GM04503 (cell line): ENCODE measurements at places on chromosomes 7 and 10.

- peak; percentile 27 for DNase-seq
These were observed 6.8 kb upstream of the AGR2 start for GRCh38 chr7:16811551-16811950.

DNA sequence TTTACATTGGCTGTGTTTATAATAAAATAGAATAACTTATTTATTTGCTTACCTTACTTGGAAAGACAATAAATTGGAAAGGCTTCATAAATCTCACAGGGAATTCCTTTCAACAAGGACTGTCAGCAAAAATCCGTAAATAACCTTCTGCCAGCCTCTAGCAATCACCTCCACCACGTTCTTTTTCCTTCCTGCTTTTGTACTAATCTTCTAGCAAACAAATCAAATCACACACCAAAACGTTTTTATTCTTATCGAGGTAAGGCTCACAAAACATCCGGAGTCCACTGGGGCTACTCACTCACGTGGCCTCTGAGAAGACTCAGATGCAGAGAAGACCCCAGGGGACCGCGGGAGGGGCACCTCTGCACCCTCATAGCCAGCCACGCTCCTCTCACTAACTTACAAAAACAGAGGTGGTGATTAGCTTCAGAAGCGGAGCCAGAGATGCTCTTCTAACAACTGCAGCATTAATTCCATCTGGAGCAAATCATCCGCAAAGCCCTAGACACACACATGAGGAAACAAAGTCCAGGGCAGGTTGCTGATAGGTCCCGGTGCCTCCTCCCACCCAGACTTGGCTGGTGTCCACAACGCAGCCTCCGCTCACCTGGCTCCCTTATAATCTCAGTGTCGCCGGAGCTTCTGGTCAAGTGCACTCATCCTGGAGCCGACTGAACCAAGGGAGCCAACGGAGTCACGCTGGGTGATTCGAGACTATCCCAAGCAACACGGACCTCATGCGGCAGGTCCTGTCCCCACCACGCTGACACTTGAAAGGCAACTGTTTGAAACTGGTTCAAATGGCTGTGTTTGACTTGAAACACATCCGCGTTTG lies 22.5 kb downstream of the CTBP2 start:
- DNase-seq = no peak

GRCh38 chr10:6038071-6038631 lies 24.0 kb downstream of the IL2RA start:
- no peak for DNase-seq

GRCh38 chr7:148270576-148270975 lies 320.0 kb upstream of the C7orf33 start:
- DNase-seq = no peak

DNA sequence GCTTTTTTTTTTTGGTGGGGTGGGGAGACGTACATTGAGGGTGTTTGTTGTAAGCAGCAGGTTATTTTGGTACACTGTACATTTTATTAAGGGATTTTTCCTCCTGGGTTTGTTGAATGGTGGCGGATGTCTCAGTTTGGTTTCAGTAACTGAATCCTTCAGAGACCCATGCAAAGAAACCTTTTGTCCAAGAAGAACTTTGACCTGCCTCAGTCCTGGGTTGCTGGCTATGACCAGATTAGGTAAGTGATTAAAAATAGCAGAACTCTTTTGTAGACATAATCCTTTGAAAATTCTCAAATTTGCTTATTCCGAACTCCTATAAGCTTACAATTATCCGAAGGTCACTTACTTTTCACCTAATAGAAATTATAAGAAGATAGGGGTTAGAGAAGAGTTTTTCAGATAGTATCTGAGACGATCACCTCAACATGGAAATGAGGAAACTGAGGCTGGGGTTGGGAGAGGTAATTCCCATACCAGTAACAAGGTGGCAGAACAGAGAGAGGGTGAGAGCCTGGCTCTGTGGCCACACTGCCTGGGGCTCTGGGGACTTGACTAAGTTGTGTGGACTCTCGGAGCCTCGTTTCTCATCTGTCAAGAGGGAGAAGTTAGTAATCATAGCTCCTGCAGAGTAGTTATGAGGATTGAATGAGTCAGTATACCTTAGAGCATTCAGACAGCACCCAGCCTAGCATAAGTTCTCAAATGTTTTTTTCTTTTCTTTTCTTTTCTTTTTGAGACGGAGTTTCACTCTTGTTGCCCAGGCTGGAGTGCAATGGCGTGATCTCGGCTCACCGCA lies 87.4 kb downstream of the CCNY start:
- DNase-seq = no peak

GRCh38 chr7:53603461-53603860 lies 568.0 kb downstream of the POM121L12 start:
- no peak for DNase-seq

DNA sequence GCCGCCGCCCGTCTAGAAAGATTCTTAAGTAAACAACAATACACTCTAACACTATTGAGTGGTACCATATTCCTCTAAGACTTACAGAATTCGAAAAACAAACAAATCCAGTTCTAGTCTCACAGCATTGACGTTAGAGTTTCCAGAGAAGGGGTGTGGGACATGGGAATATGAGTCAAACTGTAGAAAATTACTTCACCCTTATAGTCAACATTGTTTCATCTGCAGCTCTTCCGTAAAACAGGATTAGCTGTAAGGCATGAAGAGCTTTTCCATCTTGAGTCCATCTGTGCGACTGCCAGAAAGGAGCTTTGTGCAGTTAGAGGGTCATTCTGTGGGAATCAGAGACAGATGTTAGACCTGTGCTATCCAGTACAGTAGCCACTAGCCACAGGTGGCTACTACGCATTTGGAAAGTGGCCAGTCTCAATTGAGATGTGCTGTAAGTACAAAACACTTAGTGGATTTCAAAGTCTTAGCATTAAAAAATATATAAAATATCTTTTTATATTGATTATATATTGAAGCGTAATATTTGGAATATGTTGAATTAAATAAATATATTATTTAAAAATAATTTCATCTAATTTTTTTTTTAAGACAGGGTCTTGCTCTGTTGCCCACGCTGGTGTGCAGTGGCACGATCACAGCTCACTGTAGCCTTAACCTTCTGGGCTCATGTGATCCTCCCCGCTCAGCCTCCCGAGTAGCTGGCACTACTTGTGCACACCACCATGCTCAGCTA lies 79.8 kb upstream of the MPP7 start:
- peak; percentile 26 for DNase-seq
